ENCODE measurements at places on chromosomes 1 and 21.
A peak's percentile ranks its signal among the peaks of the same experiment; 100 is the strongest.

DNA sequence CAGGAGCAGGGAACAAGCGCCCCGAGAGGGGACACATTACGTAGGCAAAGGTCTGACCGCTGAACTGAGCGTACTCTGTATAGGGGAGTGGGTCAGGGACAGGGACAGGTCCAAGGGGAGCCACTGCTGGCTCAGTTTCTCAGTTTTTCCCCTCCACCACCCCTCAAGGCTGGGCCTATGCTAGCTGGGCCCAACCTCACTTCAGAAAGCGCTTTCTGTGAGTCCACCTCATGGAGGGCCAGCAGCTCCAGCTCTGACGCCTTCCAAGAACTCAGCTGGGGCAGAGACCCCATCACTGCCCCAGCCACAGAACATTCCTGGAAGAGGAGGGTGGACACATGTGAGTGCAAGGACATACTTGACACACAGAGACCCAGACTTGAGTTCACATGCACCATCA, 242.0 kb downstream of the FOXD2 start:
- no peak for DNase-seq

DNA sequence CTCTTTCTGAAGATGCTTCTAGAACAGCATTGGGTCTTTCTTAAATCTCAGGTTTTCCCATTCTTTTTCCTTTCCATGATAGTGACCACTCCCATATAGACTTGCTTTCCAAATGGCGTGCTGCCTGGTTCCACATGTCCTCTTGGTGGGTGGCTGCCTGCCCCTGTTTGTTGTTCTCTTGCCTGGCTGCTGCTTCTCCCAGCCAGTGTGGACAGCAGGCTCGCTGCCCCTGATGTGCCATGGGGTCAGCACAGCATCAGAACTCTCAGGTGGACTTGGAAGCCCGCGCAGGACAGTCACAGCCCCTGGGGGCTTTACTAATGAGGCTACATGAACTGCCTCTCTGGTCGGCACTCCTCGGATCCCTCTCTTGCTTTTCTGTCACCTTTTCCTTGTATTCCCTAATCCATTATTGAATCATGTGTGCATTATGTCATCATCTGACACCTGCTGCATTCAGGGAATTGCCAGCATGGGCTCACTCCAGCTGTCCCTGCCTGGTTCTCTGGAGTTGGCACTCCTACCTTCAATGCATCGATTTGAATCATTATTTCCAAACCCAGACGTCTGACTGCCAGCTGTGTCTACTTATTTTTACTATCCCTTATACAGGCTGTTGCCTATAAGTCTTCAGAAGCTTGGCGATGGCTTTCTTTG, 100.5 kb upstream of the COA6 start:
- no peak for DNase-seq

GRCh38 chr1:109290137-109290536, 7.2 kb upstream of the PSRC1 start:
- no peak for DNase-seq

DNA sequence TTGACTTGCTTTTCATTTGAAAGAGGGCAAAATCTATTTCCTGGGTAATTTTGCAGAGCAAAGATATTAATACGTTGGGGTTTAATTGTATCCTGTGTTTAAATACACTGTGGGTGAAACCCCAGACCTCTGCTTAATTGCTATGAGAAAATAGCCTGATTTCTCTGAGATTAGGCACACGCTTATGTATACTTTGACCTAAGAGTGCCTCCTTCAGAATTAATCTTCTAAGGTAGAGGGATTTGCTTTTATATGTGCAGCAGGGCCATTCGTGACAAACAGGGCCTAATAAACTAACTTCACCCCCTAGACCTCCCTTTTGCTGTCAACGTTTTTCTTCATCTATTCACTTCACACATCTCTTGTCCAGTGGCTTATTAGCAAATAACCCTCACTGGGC, 216.9 kb upstream of the ADGRL2 start:
- no peak for DNase-seq

DNA sequence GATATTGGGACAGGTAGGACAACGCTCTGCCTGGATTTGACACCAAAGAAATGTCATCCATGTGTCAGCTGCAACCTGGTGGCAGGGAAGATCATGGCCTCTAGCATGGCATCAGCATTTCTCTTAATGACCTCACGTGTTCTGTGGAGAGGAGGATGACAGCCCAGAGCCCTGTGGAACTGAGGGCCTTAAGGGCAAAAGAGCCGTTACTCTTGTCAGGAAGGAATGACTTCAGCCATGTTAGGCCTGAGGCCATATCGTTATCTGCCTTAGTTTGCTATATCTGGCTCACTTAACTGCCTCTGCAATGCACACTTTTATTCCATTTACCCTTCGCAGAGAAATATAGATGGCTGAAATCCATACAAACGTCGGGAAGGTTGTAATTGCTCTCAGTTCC, 83.2 kb upstream of the PBX1 start:
- DNase-seq: no peak

DNA sequence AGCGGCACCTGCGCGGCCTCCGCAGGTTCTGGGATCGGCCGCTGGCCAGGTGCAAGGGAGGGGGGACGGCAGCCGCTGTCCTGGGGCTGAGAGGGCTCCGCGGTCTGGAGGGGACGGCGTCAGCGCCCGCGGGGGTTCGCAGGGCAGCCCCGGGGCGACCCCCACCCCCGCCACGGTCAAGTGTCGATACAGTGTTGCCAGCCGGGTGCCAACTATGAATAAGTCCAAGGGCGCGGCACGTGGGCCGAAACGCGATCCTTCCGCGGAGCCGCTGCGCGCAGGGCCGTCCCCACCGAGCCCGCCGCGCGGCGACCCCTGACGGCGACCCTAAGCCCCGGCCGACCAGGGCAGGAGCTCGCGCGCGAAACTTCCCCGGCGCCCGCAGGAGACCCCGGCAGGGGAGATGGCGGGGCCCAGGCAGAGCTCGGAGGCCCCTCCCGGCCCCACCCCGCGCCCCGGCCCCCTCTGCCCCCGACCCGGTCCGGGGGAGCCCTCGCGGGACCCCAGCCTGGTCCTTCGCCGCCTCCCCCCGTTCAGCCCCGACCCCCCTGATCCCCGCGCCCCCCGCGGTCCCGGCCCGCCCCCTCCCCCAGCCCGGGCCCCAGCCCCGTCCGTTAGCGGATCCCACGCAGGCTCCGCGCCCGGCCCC, 586 bp upstream of the AGPAT3 start:
- peak; percentile 11 for DNase-seq

DNA sequence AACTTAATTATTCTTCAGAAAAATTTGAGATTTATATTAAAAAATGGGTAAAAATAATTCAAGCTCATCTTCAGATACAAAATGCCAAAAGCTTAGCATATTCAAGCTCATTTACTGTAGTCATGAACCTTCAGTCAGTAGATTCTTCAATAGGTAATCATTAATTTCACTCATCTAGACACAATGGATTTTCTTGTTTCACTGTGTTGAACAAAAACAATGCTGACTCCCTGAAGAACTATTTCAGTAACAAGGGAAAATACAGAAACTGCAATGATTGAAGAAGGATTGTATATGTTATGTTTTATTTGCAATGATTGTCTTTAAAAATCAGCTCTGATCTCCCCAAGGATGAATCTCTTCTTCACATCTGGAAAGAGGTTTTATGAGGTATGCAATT, 9.2 kb upstream of the HOOK1 start:
- no peak for DNase-seq

- DNase-seq: no peak
These were observed 150.3 kb upstream of the SPAG17 start for GRCh38 chr1:118335331-118335732.

All from effector CD4-positive, alpha-beta T cell (primary cell).